Hair follicle dermal papilla cell (primary cell): ENCODE measurements at places on chromosomes 3 and 15. TPM values are rescaled to one million over a fixed set of nuclear protein-coding genes. Genes with fewer than 3 reads are reported as not detected.

ITIH1 gene
- not detected in 2 replicates for total RNA-seq

TTC14 gene
- total RNA-seq = 31.2 and 33.6 TPM in 2 replicates

LMAN1L gene
- total RNA-seq = not detected in 2 replicates

GALNT15 gene
- 8.3 and 9.4 TPM in 2 replicates for total RNA-seq

DAZL gene
- under 0.01 and 0.16 TPM in 2 replicates for total RNA-seq

KIF9 gene
- 2.1 and 4.1 TPM in 2 replicates for total RNA-seq

CP gene
- total RNA-seq = 0.61 and 4.1 TPM in 2 replicates

ZNF501 gene
- 7.0 and 10.4 TPM in 2 replicates for total RNA-seq

TMEM266 gene
- 0.12 and 0.16 TPM in 2 replicates for total RNA-seq

GABPB1 gene
- total RNA-seq = 35.9 and 46.4 TPM in 2 replicates

SERPINI2 gene
- total RNA-seq = not detected in 2 replicates

TM4SF4 gene
- 0.36 and 0.65 TPM in 2 replicates for total RNA-seq

NEIL1 gene
- 6.4 and 8.1 TPM in 2 replicates for total RNA-seq

DZIP1L gene
- 37.4 and 47.5 TPM in 2 replicates for total RNA-seq

CCDC14 gene
- 41.9 and 57.0 TPM in 2 replicates for total RNA-seq

NOP10 gene
- total RNA-seq = 124 and 134 TPM in 2 replicates

NXPE3 gene
- total RNA-seq = 27.4 and 29.1 TPM in 2 replicates

REC114 gene
- total RNA-seq = not detected in 2 replicates

EPHA6 gene
- total RNA-seq = not detected in 2 replicates

HHATL gene
- not detected in 2 replicates for total RNA-seq

MST1R gene
- 1.1 TPM in 2 replicates for total RNA-seq

LYZL4 gene
- total RNA-seq = not detected in 2 replicates

RTP1 gene
- not detected in 2 replicates for total RNA-seq

CHDH gene
- total RNA-seq = 1.6 and 4.4 TPM in 2 replicates

IL5RA gene
- total RNA-seq = not detected in 2 replicates

RETNLB gene
- not detected in 2 replicates for total RNA-seq

ATG3 gene
- total RNA-seq = 52.7 and 61.7 TPM in 2 replicates

ARGFX gene
- total RNA-seq = not detected in 2 replicates

ARHGAP31 gene
- total RNA-seq = 20.6 and 25.1 TPM in 2 replicates

CACNA2D3 gene
- total RNA-seq = 2.4 and 4.2 TPM in 2 replicates

CIB2 gene
- total RNA-seq = 4.7 and 5.6 TPM in 2 replicates

FBXO40 gene
- not detected in 2 replicates for total RNA-seq

SIDT1 gene
- total RNA-seq = not detected in 2 replicates

SLC28A1 gene
- not detected in 2 replicates for total RNA-seq

AHSG gene
- not detected in 2 replicates for total RNA-seq

ANKRD34C gene
- total RNA-seq = not detected in 2 replicates

ZBTB20 gene
- 47.5 and 49.8 TPM in 2 replicates for total RNA-seq

TERB2 gene
- not detected in 2 replicates for total RNA-seq

LDHAL6B gene
- total RNA-seq = not detected in 2 replicates

CCR1 gene
- total RNA-seq = 0.49 and 0.81 TPM in 2 replicates

GOLGA8S gene
- not detected in 2 replicates for total RNA-seq

USP50 gene
- total RNA-seq = 0.65 and 1.5 TPM in 2 replicates

POLQ gene
- total RNA-seq = 0.85 and 1.3 TPM in 2 replicates

BRK1 gene
- 73.0 and 83.7 TPM in 2 replicates for total RNA-seq

TMEM202 gene
- not detected in 2 replicates for total RNA-seq

GOLGA6B gene
- total RNA-seq = not detected in 2 replicates

OXTR gene
- 17.7 and 41.3 TPM in 2 replicates for total RNA-seq

THSD4 gene
- 30.3 and 52.7 TPM in 2 replicates for total RNA-seq

FAM43A gene
- total RNA-seq = 9.5 and 12.0 TPM in 2 replicates

RARRES1 gene
- 0.61 and 0.65 TPM in 2 replicates for total RNA-seq
